Stimulated activated CD8-positive, alpha-beta memory T cell treated with anti-CD3 and anti-CD28 coated beads, Interleukin-7, amount 100 ng/mL, for 1 hour (primary cell): ENCODE measurements at places on chromosomes 6 and 20.

- DNase-seq: no peak
Measured at GRCh38 chr6:107075951-107076381, 39.3 kb downstream of the BEND3 start.

GRCh38 chr6:24827970-24828369, 29.3 kb upstream of the ARMH2 start:
- no peak for DNase-seq

DNA sequence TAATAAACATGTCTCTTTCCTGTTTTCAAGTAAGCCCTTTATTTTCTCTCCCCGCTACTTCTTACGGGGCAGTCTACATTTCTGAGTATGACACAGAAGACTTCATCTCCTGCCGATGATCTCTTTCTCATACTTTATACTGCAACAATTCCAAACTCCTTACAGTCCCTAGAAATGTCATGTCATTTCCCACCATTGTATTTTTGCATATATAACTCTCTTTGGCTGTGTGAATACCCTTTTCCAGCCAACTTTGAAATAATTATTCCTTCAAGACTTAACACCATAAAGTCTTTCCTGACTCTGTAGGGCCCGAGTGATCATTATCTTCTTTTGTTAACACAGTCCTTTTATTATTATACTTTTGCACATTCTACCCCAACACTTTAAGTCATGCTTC, 72.1 kb downstream of the SHPRH start:
- no peak for DNase-seq

GRCh38 chr20:719816-720215, 44.2 kb upstream of the SCRT2 start:
- DNase-seq: no peak

GRCh38 chr6:170188571-170189001, 102.3 kb downstream of the DLL1 start:
- DNase-seq: no peak

DNA sequence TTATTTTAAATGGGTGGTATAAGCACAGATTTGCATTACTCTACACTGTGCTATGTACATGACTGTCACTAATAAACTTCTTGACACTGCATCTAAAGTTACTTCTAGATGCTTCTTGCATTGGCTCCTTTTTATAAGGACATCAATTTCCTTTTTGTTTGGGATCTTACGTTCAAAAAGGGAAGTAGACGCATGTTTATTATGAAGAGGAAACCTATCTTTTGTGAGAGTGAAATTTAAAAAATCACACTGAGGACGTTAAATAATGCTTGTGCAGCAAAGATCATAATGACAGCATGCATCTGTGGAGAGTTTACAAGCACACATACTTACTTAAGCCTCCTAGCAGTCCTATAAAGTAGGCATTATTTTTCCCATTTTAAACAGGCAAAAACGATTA, 479.5 kb downstream of the CD83 start:
- no peak for DNase-seq

DNA sequence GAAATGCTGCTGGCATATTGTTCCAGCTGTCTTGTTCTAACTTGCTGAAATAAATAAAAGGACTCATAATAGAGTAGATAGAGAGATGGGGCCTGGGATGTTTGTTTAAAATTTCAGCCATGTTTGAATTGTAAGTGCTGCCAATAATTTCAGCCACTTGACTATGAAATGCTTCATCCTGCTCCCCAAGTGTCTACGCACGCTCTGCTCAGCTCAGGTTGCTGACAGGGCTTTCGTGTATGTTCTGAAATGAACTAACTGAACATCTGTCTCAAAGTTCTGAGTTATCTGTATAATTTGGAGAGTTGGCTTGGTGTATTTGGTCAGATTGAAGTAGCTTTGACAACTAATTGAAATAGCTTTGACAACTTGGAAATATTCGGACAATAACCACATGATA, 387.8 kb downstream of the BMP2 start:
- no peak for DNase-seq

GRCh38 chr20:2805689-2806350, 5.4 kb upstream of the CPXM1 start:
- no peak for DNase-seq

- DNase-seq: no peak
Measured at GRCh38 chr20:8431538-8432434, 299.7 kb downstream of the PLCB1 start.

DNA sequence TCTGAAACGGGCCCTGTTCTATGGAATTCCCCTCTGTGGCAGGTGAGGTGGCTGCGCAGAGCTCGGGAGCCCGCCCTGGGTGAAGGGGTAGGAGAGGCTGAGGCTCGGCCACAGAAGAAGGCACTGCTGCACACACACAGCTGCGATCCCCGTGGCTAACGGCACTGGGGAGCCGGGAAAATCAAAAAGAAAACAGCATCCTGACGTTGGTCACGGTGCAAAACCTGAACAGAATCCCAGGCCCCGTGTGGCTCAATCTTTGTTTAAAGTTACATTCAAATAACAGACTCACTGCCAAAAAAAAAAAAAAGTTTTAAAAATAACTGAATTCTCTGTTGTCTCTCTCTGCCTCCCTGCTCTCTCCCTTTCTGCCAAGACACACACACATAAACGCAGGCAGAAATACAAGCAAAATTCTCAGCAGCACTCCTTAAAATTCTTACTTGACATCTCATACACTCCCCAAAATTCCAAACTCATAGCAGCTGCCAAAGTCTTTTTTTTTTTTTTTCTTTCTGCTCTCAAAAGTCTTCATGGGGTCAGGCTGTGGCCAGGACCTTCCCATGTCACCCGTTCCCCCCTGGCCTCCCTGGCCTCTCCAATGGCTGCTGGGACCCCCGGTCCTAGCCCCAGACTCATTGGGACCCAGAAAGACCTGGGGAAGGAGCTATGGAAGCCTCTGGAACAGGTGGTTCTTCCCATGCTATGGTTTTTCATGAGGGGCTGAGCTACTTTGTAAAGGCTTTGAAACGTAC, 248.8 kb downstream of the TTLL2 start:
- no peak for DNase-seq

GRCh38 chr6:113458368-113459010, 398.7 kb upstream of the MARCKS start:
- no peak for DNase-seq

DNA sequence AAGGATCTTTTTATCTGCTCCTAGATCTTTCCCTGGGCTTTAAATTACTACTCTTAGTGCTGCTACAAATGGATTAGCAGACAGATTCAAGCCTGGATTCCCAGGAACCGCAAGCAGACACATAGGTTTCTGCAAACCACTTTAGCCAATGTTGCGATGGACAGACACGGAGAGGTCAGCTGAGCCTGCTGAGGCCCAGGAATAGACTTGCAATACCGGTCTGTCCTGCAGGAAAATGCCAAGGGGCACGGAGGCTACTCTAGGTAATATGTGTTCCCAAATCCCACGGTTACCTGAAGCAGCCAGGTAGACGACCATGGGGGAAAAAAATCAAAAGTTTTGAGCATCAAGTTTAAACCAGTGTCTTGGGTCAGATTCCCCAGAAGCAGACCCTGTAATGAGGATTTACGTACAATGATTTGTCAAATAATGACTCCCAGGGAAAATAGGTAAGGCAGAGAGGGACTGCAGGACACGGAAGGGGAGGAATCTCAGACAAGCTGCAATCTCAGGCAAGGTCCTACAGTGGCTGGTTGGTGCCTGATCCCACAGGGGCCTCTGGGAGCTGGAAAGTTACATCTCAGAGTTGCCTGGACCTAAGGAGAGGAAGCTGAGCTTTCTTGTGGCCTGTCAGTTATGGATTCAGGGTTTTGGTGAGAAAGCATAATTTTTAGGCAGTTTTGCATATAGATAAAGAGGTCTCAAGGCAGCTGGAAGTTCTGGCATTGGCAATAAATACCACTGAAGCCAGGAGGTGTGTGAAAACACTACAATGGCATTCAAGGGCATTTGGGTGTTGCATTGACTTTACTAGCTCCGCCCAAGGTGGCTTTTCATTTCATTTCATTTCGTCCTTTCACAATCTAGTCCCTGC, 12.5 kb downstream of the OTOR start:
- no peak for DNase-seq

DNA sequence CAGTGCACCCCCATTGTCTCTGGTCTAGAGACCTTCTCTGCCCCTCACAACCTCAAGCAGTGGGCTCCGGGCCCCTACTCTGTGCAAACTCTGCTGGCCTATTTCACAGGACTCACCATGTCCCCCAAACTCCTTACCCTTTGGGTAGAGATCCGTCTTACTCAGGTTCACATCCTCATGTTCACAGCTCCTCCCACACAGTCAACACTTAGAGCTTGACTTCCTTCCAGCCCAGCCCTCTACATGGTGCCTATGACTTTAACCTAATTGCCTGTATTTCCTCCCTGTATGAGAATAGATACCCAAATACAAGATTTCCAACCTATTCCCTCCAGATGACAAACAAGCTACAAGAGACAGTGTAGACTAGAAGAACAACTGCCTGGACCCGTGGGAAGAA, 528.6 kb upstream of the JARID2 start:
- DNase-seq: no peak

- DNase-seq: no peak
Measured at GRCh38 chr6:113018351-113019151, 671.4 kb downstream of the RFPL4B start.

DNA sequence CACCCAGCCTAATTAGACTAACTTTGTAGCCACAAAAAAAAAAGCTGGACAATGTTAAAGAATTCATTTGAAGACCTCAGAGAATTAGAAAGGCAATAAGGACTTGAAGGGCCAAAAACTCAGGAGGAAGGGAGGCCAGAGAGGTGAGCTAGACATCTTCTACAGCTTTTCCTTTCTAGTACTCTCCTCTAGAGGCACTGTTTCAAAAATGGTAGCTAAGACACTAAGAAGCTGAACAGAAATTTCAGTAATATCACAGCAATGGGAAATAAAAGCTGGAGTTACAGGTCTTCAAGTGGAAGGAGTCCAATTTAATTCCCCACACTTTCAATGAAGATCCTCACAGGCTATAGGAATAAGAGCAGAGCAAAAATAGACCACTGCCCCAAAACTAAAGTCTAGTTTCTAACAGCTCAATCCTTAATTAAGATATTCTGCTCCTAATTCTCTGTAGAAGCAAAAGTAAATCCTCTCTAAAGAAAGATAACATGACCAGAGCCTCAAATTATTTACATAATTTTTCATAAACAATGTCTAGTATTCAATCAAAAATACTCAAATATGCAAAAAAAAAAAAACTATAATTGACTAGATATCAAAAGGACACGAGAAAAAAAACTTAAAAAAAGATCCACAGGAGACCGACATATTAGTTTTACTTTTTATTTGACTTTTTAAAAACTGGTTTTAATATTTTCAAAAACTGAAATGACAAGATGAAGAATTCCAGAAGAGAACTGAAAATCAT, 63.7 kb downstream of the RNGTT start:
- no peak for DNase-seq

- DNase-seq: no peak
Measured at GRCh38 chr20:9963029-9963428, 71.8 kb upstream of the ANKEF1 start.
